ENCODE measurements at places on chromosomes 7 and 10.

GRCh38 chr10:133460208-133460769 lies 6.5 kb downstream of the SCART1 start:
- DNase-seq, result no peak

DNA sequence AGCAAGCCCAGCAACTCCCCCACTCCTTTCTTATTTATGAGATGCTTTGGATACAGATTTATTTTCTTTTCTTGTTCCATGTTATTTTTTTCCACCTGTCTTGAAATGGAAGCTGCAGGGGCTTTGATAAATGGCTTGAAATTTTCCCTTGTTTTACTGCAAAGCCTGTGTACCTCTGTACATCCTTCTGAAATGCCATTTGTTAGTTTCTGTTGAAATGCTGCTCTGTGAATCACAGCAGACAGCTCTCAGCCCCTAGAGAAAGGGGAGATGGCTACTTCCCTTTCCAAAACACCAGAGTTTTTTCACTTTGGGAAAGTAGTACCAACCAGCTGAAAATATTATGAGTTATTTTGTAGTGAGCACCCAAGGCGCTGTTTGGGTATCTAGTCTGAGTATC lies 304.2 kb downstream of the ELMO1 start:
- DNase-seq, result no peak

GRCh38 chr10:9868499-9868898 lies 1149.2 kb upstream of the CELF2 start:
- DNase-seq, result no peak

GRCh38 chr7:128833148-128833945 lies 3.1 kb downstream of the FLNC start:
- no peak for DNase-seq

DNA sequence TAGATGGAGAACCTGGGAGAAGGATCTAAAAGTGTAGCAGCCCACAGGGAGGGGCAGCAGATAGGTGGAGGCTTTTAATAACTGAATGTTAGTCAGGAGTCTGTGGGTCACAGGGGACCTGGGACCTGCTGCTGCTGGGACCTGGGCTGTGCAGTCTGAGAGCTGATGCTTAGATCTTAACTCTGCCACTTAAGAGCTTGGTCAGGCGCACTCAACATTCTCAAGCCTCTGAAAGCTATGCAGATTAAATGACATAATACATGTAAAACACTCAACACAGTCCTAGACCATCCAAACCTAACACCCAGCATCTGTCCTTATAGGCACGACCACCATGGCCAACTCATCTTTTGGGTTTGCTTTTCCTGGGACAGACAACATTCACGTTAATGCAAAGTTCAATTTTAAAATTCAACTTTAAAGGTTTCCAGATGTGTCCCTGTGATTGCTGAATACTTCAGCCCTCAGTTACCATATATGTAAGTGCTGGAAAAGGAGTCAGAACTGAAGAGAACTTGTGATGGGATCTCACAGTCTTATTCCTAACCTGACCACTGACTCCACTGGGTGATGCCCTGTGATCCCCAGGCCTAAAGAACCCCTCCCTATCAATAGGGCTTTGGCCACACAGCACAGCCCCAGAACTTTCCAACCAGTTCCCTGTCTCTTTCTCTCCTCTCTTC lies 321.0 kb downstream of the PLXNA4 start:
- no peak for DNase-seq

- no peak for DNase-seq
Measured at GRCh38 chr7:45720989-45721388, 146.8 kb downstream of the ADCY1 start.

GRCh38 chr7:134902058-134902457 lies 84.2 kb upstream of the AGBL3 start:
- no peak for DNase-seq

GRCh38 chr10:49617121-49618020 lies 3.5 kb downstream of the CHAT start:
- no peak for DNase-seq

GRCh38 chr7:43211286-43211685 lies 98.8 kb downstream of the HECW1 start:
- DNase-seq, result no peak

DNA sequence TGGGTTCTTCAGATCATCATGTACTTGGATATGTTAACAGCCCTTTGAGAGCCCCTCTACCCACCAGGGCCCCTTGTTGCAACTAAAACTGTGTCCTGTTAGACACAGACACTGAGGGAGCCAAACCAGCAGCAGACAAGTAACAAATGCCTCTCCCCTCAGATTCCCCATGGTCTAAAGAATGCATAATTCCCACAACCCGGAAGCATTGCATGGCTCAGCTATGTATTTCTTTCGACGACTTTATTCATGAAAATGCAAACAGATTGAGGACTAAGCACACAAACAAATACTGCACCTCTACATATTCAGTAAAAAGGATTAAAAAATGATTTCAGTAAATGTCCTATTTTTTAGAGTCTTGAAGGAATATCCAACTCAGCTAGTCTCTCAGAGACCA lies 70.1 kb upstream of the HECW1 start:
- DNase-seq, result no peak

- DNase-seq, result no peak
Measured at GRCh38 chr7:100603726-100604027, 1.5 kb downstream of the PCOLCE start.

DNA sequence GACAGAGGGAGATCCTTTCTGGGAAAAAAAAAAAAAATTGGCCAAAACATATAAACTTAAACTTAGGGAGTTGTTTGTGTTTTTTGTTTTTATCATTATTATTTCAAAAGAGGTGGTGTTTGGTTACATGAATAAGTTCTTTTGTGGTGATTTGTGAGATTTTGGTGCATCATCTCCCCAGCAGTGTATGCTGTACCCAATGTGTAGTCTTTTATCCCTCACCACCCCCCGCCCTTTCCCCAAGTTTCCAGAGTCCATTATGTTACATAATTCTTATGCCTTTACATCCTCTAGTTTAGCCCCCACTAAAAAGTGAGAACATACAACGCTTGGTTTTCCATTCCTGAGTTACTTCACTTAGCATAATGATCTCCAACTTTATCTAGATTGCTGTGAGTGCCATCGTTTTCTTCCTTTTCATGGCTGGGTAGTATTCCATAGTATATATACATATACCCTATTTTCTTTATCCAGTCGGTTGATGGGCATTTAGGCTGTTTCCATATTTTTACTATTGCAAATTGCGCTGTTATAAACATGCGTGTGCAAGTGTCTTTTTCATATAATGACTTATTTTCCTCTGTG lies 148.1 kb upstream of the ZNF92 start:
- DNase-seq, result no peak

DNA sequence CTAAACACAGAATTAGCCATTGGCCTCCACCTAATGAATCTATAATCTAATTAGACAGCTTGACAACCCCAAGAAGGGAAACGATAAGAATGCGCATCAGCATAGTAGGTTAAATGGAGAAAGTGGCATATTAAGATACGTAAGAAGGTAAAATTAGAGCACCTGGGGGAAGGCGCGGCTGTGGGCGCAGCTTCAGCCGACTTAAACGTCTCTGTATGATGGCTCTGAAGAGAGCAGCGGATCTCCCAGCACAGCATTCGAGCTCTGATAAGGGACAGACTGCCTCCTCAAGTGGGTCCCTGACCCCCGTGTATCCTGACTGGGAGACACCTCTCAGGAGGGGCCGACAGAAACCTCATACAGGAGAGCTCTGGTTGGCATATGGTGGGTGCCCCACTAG lies 518.8 kb downstream of the PHTF2 start:
- no peak for DNase-seq

DNA sequence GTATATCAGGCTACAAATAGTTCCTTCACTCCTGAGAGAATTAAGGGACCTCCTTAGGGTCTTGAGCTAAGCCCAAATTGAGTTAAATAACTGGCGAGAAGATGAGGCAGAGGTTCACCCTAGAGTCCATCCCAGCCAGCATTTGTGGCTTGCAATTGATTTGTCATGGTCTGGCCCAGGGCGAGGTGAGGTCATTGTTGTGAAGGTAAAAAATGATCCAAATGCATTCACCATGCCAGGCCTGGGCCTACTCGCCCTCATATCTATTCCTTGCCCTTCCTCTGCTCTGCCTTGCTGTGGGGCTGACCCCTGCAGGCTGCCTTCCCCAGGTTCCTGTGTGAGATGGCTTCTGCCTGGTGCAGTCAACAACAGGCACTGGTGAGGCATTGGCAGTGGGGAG lies 207.2 kb downstream of the ZNF365 start:
- DNase-seq, result no peak

DNA sequence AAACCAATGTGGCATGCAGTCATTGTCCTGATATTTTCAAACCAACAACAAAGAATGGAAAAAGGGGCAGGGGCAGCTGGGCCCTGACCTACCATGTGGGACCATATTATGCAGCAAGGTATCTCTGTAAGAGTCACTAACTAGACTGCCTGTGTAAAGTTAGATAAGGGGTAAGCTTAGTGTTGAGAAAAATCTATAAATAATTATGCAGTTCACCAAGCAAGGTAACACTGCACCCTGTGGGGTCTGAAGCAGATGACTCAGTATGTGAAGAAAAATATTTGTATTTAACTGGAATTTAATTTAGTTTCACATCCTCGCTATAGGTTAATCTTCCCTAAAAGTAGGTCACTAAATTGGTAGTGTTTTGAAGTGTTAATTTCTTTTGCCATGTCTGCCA lies 99.3 kb downstream of the PPP1R3A start:
- DNase-seq, result no peak

- DNase-seq, result no peak
Measured at GRCh38 chr10:13439313-13440184, 89.3 kb downstream of the BEND7 start.

DNA sequence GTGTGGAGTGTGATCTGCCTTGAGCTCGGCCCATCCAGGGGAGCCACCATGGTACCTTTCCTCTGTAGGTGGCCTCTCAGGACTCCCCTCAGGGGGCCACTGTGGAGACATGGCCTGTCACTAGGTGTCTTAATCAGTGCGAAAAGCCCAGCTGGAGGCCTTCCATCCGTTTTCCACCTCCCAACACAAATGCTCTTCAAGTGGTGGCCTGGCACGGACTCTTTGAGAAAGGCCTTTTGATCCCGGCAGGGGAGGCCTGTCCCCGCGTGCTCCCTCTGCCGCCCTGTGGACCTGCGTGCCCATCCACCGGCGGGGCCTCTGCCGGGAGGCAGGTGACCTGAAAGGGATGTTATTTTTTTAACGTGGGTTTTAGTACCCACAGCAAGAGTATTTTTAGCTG lies 149.5 kb downstream of the RGS10 start:
- DNase-seq, result no peak

DNA sequence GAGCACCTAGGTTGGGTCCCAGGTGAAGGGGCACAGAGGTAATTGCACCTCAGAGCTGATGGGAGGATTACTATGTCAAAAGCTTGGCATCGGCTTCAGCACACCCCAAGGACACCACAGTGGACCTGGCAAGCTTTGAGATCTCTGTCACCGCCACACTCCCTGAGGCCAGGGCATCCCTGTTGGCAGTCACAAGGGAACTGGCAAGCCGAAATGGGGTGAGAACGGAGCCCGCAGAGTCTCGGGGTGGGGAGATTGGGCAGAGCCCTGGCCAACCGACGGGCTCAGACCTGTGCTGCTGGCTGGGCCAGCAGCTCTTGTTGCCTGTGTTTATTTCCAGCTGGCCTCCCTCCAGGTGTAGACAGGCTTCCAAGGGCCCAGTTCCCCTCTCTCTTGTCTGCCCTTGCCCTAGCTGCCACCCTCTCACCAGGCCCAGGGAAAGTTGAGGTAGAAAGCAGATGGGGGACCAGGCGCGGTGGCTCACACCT lies 2.5 kb downstream of the HSPB1 start:
- DNase-seq, result no peak

DNA sequence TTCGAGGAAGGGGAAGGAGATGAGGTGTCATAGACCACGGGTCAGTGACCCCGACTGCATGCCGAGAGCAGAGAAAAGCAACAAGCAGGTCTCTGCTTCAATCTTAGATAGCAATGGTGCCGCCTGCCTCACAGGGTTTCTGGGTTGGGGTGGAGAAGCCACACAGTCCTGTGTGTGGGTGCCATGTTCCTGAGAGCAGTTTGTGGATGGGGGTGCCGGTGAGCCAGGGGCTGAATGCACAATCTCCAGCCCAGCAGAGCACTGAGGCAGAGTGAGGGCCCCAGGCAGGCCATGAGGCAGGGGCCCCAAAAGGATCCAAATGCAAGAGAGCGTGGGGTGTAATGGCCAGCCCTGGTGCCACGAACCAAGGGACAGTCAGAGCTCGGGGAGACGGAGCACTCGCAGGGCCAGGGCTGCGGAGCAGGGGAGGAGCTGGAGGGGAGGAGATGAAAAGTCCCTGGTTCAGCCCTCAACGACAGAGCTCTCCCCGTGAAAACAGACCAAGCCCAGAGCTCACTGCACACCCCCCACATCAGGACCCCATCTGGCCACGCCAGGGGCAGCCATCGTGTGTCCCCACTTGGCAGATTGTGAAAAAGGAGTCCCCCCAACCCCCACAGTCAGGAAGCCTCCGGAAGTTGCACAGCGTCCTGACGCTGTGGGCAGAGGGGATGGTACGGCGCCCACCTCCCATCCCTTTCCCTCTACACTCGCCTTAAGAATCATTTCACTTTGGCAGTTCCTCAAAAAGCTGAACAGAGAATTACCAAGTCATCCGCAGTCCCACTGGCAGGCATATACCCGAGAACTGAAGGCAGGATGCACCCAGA lies 19.9 kb downstream of the WDR86 start:
- DNase-seq, result no peak

DNA sequence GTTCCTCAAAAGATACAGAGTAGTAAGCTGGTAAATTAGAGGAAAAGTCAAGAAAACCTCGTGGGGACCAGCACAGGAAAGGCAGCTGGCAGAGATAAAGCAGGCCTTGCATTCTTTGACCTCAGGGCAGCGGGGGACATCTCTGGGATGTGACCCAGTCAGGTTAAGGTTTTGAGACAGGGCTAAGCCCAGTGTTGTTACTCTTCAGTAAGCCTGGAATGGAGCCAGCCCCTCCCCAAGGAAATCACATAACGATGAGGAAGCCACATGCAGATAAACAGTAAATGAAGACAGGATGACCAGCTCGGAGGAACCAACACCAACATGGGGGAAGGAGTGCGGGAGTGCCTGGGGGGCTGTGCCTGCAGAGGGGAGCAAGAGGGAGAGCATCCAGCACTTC lies 99.6 kb downstream of the JAZF1 start:
- DNase-seq, result no peak

DNA sequence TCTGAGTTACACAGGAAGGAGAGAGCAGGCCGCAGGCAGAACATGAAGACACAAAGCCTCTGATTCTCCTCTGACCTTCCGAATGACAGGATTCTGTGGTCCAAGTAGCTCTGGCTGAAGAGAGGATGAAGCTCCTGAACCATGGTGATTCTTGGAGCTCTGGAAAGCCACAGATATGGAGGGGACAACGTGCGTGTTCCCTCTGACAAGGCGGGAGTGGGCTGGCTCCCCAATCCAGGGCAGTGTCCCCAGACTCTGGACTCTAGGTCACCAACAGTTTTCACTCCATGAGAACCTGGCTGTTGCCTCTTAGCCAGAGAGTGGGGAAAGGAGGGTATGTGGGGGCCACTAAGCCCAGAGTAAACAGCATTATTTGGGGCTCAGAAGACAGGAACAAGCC lies 7.4 kb upstream of the TRPV6 start:
- DNase-seq, result no peak

GRCh38 chr7:98210513-98211220 lies 572 bp upstream of the BHLHA15 start:
- no peak for DNase-seq
